ENCODE measurements at places on chromosomes 3 and 15.

DNA sequence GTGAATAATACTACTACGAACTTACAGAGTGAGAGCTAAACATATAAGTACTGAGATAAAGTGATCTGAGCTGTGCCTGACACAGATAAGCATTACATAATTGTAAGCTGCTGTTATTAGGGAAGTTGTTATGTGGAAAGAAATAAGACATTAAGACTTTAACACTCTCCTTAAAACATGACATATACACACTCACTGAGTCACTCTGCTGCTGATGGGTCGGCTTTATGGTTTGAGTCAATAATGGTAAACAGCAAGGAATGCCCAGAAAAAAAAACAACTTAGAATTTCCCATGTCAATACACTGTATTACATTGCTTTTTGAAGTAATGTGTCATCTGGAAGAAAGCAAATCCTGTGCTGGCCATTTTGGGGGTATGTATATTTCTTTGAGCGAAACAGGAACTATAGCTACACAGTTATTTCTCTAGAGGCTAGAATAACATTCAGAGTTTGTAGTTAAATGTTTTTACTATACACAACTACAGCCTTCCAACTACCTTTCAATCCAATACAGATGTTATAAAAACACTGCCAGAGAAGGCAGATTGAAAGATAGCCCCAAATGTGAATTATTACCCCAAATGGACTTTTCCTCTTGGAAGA is 22.8 kb upstream of the SPRED1 start:
- no peak for DNase-seq

GRCh38 chr3:155129396-155129795 is 49.3 kb downstream of the MME start:
- no peak for DNase-seq

DNA sequence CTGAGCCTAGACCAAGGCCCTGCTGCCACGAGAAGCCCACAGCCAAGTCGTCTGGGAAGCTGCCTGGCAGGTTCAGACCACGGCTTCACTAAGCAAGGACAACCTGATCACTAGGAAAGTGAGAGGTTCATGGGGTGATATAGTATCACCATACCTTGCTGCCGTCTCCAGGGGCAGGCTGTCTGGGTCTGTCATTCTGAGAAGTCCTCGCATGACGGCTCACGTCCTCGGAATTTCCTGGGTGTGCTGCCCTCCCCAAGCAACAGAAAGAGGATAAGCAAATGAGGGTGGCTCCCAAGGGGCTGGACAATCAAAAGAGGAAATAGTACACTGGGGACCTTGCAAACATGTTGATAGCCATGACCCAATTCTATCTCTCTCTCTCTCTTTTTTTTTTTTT is 207.4 kb upstream of the IGF1R start:
- no peak for DNase-seq

DNA sequence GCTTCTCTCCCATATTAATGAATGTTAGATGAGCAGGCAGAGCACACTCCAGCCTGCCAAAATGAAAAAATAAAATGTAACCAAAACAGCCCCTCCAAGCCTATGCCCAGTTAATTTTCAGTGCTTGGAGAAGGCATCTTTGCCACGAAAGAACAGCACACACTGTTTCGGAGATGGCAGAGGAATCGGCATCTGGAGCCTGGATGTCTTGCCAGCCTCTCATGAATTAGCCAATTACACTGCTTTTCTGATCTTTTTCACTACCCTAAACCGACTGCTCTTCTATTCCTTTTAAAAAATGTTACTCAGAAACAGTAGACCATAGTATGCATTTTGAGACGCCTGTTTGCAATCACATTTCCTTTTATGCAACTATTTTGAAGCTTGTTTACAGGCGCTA is 249.6 kb downstream of the TLE3 start:
- no peak for DNase-seq

GRCh38 chr3:111248406-111248805 is 176.8 kb downstream of the NECTIN3 start:
- no peak for DNase-seq

DNA sequence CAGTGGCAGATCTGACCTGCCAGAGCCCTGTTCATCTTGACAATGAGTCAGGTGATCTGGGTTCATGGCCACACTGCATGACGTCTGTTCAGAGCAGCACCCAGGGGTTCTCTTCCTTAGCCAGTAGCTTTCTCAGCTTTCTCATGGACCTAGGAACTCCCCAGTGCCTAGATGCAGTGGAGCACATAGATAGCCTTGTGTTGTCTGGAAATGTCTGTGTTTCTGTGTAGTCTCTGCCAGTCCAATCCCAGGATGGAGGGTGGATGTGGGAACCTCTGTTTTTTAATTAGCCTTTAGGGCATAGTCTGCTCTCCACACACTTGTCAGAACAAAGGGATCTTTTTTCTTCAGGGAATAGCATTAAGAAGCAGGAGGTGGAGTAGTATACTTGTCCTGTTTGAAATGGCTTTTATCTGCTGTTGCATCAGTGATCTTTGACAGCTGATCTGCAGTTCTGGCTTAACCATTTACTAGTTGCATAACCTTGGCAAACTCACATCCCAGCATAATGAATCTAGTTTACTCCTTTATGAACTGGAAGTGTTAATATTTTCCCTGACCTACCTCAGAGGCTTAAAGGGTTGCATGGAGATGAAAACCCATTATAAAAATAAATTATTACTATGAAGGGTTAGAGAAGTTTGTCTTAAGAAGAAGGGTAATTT is 16.1 kb upstream of the CACNA1D start:
- no peak for DNase-seq

DNA sequence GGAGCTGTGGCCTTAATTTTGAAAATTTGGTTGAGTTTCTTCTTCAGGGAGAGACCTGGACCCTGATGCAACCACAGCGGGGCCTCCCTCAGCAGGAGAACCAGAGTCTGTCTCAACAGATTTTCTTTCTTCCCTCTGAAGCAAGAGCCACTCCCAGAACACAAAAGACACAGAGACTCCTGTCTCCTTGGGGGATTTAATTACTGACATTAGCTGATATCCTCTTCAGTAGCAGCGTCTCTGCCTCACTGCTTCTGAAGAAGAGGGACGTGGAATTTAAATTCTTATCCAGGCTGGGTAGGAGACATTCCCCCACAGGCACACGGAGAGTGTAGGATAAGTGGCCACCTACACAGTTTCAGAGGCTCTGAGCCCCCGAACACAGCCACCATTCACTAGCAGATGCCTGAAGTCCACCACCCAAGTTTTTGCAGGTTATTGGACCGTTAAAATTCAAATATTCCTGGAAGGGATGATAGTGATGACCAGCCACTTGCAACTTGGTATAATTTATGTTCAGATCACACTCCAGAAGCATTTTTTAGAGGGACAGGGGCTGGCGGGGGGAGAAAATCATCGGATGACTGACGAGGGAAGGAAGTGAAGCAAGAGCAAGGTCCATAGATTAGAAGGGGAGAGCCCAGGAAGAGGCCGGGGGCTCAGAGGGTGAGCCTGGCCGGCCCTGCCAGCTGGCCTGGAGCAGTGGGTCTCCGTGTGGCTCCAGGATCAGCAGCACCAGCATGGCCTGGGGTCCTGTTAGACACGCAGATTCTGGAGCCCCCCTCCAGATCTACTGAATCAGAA is 109.7 kb downstream of the BDH1 start:
- no peak for DNase-seq

- DNase-seq, result peak; percentile 5
These were observed 14.3 kb downstream of the ARL8B start for GRCh38 chr3:5136211-5136918.

DNA sequence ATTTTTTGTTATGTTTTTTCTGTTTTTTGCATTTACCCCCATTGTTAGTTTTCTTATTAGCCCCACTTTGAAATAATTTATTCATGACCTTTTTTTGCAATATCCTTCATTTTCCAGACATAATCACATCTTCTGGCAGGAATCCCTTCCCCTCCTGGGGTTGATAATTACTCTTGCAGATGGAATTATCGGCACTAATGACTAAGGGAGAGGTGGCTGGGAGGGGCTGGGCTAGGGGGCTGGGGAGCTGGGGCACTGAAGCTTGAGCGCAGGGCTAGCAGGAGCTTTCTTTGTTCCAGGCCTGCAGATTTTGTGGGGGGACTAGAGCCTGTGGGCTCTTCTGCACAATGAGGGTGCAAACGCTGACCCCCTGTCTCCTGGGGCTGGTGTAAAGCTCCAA is 77.8 kb downstream of the RAB11A start:
- no peak for DNase-seq

- no peak for DNase-seq
These were observed 42.9 kb downstream of the LINGO1 start for GRCh38 chr15:77589839-77590238.

GRCh38 chr3:72196377-72196929 is 411.5 kb upstream of the PROK2 start:
- no peak for DNase-seq

GRCh38 chr15:52566889-52567288 is 1.9 kb downstream of the ARPP19 start:
- no peak for DNase-seq

- DNase-seq, result no peak
These were observed 67.2 kb downstream of the LEO1 start for GRCh38 chr15:51904421-51904820.

DNA sequence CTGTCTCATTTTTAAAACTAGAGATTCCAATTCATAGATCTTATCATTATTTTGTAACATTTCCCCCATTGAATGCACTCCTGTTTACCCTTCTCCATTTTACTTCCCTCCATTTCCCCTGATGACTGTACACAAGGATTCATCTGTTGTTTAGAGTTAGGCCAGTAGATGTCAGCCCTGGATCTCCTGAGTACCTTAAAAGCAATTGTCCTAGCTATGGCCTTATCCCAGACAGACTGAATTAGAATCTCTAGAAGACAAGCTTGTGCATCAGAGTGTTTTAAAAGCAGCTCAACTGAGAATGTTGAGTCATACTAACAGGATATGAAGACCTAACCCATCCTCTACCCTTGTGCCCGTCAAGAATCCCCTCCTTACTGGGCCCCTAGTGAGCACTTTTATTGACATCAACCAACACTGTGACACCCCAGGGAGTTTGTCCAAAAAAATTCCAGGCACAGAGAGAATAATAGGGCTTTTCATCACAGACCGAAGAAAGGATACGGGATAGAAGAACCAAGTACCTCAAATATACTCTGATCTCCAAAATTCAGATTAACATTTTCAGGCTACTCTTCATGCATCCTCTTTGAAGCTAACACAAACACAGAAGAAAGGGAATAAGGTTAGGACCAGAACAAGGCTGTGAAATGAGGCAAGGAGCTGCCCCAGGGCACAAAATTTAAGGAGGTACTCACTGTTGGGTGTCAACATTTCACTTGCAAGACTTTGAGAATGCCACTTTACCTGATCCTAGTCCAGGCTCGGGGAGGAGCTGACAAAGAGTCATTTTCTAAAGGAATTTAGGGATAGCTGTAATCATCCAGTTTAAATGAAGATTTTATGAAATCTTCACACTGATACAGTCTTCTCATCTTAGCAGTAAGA is 17.1 kb downstream of the ZBED2 start:
- no peak for DNase-seq

DNA sequence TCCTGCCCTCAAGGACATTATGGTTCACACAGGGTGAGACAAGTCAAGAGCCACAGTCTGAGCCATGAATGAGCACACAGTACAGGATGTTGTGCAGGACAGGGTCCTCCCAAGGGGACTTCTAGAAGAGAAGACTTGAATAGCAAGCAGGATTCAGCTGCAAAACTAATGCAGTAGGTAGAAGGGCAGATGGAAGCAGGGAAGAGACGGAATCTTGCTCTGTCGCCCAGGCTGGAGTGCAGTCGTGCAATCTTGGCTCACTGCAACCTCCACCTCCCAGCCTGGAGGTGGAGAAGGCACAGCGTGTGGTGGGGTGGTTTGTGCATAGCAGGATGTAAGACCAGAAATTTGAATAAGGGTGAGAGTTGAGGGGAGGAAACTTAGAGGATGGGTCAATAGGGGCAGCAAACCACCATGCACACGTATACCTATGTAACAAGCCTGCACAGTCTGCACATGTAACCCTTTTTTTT is 8.0 kb downstream of the BCL2L10 start:
- DNase-seq, result no peak

GRCh38 chr15:94655249-94655880 is 424.0 kb downstream of the MCTP2 start:
- no peak for DNase-seq

GRCh38 chr15:31305796-31306425 is 20.7 kb upstream of the KLF13 start:
- DNase-seq, result no peak

- DNase-seq, result peak; percentile 42
These were observed 37.3 kb downstream of the ANP32A start for GRCh38 chr15:68783226-68784058.

GRCh38 chr3:110779581-110779980 is 292.0 kb upstream of the NECTIN3 start:
- no peak for DNase-seq

DNA sequence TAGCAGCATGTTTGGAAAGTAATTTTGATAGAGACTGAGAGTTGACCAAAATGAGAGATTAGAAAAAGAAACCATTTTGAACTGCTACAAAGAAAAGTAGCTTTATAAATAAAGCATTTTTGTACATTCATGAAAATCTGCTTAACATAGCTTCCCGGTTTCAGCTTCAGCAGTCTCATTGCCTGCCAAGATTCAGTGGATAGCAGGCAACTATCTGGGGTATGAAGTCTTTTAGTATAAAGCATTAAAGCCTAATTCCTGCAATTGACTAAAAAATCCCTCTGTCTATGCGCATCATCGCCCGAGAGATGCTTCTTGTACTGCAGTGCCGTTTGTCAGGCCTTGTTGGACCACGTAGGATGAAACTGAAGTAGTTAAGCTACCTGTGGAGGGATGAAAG is 588.4 kb downstream of the NAALADL2 start:
- no peak for DNase-seq

GRCh38 chr3:97835761-97836160 is 13.9 kb downstream of the CRYBG3 start:
- no peak for DNase-seq

- no peak for DNase-seq
These were observed 152.6 kb downstream of the BBX start for GRCh38 chr3:107675233-107675900.

GRCh38 chr3:138389144-138389601 is 40.8 kb downstream of the MRAS start:
- DNase-seq, result no peak

DNA sequence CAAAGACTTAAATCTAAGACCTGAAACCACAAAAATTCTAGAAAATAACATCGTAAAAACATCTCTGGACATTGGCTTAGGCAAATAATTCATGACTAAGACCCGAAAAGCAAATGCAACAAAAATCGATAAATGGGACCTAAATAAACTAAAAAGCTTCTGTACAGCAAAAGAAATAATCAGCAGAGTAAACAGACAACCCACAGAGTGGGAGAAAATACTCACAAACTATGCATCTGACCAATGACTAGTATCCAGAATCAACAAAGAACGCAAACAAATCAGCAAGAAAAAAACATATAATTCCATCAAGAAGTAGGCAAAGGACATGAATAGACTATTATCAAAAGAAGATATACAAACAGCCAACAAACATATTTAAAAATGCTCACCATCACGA is 749.4 kb downstream of the PLOD2 start:
- no peak for DNase-seq

GRCh38 chr15:73900095-73900712 is 26.1 kb upstream of the LOXL1 start:
- no peak for DNase-seq

- peak; percentile 56 for DNase-seq
These were observed 885 bp downstream of the CDV3 start for GRCh38 chr3:133574260-133574881.

- DNase-seq, result no peak
These were observed 527.5 kb downstream of the NAALADL2 start for GRCh38 chr3:175386630-175387029.
